ENCODE measurements at places on chromosomes 3 and 15.

DNA sequence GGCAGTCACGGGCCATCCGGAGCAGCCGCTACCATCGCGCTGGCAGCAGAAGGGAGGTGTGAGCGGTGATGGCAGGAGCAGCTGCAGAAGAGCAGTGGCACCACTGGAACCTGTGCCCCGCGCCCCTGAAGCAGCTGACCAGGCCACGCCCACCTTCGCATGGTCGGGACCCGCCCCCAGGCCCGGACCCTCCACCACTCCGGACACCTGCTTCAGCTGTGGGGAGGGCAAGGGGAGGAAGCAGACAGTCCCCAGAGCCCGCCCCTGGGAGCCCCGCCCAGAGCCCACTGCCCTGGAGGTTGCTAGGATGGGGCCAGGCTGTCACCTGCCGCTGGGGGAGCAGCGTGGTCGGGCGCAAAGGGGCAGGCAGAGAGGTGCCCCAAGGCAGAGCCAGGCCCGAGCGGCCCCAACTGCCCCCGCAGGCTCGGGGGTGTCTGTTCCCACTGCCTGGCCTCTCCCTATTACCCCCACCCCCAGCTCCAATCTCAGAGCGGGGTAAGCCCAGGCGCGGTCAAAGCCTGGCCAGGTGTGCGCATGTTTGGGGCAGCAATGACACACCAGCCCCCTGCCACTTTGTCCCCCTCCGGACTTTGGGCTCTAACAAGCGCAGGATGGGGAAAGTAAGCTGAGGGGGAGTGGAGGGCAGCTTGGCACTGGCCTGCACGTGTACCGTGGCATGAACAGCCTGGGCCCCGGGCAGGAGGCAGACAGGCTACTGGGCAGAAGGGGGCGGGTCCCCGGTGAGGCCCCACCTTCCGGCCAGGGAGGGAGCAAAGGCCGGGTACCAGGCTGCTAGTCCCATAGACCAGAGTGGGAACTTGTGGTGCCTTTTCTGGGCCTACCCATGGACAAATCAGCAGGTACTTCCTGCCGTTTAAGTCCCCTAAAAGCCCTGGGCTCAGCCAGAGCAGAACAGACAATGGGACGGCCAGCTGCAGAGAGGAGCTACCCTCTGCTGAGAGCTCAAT is 8.7 kb downstream of the SPCS1 start:
- DNase-seq: no peak

DNA sequence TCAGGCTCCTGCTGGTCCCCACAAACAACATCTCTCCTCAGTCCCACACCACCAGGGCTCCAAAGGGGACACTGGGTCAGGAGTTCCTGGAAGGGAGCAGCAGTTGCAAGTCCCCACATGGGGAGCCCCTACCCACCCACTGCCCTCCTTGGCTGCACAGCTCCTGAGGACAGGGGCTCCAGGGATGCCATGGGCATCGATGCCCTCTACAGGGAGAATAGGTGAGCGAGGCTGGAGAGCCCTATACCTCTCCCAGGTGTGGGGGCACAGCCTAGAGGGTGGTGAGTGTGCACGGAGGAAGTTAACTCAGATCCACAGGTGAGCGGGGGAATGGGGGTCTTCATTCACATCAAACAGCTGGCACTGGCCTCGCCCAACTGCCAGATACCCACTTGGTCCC is 141.2 kb upstream of the LINGO1 start:
- no peak for DNase-seq

GRCh38 chr3:59908280-59908679 is 858.5 kb upstream of the CFAP20DC start:
- no peak for DNase-seq

GRCh38 chr15:58487724-58488120 is 55.9 kb downstream of the LIPC start:
- DNase-seq: no peak

DNA sequence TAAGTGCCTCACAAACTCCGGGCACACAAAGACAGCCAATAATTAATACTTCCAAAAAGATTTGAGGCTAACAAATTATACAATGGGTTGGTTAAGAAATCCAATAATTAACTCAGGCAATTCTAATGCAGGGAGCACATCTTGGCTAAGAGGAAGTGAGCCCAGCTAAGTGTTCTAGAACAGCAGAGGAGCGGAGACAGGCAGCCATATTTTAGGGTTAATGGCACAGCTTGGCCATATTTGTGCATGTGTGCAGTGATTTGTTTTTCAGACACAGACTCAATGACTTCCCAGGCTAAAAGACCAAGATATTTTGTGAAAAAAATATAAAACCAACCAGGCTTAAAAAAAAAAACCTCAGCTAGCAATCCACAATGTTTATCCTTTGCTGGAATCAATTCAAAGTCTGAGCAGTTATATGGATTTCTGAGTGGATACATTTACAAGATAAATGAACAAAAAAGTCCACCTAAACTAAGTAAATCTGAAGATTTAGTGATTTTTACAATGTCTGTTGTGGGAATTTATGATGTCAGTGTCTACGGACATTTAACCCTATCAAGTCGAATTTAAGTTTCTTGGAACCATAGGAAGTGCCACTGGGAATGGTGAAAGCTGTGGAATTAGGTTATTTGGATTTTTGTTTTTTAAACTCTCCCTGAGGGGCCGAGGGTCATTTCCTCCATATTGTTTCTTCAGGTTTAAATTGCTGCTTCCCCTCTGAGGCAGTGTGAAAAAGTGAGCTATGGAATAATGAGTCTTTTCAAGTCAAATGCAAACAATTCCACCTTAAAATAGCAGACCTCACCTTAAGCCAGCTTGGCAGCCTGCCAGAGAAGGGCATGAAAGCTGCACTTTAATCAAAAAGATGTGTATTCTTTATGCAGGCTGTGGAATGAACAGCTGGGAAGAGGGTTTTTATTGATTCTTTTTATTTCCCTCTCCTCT is 413.7 kb upstream of the TBL1XR1 start:
- DNase-seq: no peak
